ENCODE measurements at places on chromosomes 16 and 17.

- no peak for DNase-seq
Measured at GRCh38 chr16:74580833-74581232, 26.1 kb downstream of the GLG1 start.

GRCh38 chr16:66035096-66035495 is 331.4 kb upstream of the CDH5 start:
- DNase-seq = no peak

GRCh38 chr17:62994931-62995330 is 28.9 kb downstream of the TANC2 start:
- DNase-seq = no peak

- DNase-seq = no peak
Measured at GRCh38 chr17:48254896-48255295, 147.3 kb downstream of the SNX11 start.

GRCh38 chr17:71168053-71168741 is 952.6 kb upstream of the SOX9 start:
- no peak for DNase-seq

DNA sequence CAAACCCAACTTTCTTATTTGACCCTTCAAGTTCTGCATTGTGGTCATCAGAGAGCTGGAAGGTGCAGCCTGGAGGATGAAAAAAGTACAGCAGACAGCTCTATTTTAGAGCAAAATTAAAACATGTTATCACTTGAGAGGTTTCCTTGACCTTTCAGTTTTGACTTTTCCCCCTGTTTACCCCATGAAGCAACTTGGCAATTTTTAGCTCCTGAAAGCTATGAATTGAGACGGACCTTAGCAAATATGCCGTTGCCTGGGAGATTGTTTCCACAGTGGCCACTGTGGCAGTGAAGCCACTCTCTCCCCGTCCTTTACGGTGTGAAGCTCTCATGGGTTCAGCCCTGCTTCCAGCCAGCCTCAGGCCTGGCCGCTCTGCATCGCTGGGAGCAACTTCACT is 398.6 kb downstream of the CPPED1 start:
- no peak for DNase-seq
